ENCODE measurements at places on chromosomes 11 and 22.

DNA sequence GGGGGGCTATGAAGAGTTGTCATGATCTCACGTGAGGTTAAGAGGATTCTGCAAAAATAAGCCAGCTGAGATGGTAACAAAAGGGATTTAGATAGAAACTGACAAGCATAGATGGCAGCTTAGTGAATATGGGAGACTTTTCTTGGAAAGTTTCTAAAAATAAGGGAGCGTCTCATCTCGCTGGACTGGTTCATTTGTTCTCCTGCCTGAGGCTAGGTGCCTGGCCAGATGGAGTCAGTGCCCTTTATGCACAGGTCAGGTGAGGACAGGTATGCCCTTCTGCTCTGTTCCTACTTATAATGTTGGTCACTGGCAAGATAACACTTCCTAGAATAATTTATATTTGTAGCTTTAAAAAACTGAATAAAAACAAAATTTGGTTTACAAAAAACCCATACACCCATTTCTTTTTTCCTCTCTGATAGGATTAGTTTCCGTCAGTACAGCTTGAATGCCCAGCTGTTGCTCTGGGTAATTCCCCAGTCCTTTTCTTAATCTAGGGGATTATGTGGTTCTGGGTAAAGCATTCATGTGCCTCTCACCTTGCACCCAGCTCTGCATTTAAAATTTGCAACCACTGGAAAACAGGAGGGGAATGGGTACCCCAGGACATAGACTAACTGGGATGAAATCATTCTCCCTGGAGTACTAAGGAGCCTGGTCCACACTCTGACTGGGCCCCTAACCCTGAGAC is 90.0 kb downstream of the AMOTL1 start:
- DNase-seq = no peak

DNA sequence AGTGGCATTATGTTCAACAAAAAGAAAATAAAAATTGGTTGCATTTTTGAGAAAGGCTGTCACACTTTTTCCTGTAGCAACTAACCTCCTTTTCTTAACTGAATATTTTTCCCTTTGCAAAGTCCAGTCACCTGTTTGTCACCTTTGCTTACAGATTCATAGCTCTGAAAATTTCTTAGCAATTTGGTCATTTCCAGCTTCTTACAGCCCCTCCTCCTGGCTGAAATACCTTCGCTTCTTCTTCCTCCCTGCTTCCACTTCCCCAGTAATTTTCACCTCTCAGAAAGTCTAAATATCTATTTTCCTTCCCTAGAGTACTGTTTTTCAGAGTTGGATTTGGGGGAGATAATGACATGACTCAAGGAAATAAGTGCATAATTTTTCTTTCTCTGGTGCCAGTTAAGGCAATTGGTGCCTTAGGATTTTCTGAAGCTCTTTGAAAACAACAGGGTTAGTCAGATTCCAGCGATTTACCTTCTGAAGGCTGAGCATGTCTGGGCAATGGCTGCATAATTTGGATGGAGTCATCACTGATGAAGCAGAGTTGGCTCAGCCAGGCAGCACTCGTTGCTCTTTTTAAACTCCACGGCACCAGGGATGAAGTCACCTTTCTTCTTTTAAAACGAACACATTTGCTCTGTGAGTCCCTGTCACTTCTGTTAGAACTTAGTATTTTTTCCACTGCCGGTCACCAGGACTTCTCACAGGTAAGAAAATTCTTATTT is 62.1 kb upstream of the AMOTL1 start:
- DNase-seq = no peak

DNA sequence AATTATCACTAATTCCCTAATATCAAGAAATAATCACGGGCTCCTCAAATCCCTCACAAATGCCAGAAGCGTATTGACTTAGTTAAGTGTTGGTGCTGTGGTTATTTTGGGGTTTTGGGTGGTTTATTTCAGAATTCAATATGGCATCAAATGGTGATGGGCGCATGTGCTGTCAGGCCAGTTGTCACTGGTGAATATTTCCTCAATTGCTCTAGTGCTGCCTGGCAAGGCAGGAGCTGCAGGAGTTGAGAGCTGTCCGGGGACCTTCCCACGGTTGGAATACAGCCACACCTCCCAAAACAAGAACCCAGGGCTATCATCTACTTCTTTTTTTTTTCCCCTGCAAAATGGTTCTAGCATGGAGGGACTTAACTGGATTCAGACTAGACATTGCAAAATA is 10.3 kb downstream of the IGLL5 start:
- DNase-seq = no peak

DNA sequence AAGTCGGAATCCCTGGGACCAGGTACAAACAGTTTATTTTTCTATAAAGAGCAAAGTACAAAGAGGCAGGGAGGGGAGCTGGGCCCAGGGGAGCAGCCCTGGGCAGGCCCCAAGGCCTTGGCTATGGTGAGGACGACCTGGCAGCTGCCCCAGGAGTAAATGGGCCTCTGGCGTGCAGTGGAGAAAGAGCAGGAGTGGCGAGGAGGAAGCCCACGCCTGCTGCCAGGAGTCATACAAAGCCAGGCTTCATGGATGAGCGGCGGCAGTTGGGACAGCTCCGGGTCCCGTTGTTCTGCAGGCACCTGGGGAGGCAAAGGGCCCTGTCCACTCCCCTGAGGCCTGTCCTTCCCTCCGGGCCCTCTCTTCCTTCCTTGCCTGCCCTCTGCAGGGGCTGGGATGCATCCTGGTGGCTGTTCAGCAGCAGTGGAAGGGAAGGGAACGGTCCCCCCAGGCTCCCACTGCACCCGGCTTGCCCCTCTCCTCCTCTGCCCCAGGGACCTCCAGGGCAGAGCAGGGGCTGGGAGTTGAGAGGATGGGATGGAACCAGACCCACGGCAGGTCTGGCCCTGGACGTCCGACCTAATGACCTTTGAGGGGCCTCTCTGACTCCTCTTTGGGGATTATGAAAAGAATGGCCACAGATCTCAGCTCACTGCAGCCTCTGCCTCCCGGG is 11.1 kb downstream of the RAPSN start:
- no peak for DNase-seq

GRCh38 chr22:24063986-24064385 is 52.9 kb downstream of the CABIN1 start:
- no peak for DNase-seq

- DNase-seq = no peak
Measured at GRCh38 chr22:37063431-37064420, 12.2 kb downstream of the KCTD17 start.

All from GDM1 (cell line).